H4 (cell line): ENCODE measurements at places on chromosomes 16 and 17. TPM values are rescaled to one million over a fixed set of nuclear protein-coding genes. Genes with fewer than 3 reads are reported as not detected.

The UMOD gene
- not detected in 2 replicates for total RNA-seq

The DHRS7C gene
- total RNA-seq = not detected in 2 replicates

The TNFRSF13B gene
- not detected in 2 replicates for total RNA-seq

The SLC35G6 gene
- total RNA-seq = not detected in 2 replicates

The TMEM238L gene
- not detected in 2 replicates for total RNA-seq

The GPR179 gene
- 0.06 TPM in 1 of 2 replicates, not detected in the other for total RNA-seq
